NCI-H748 treated with DMSO at 0.1 percent for 48 hours (cell line): ENCODE measurements at places on chromosomes 5 and 9.
A peak's percentile ranks its signal among the peaks of the same experiment; 100 is the strongest.

- peak; percentile 59 for DNase-seq
These were observed 62.9 kb downstream of the GADD45G start for GRCh38 chr9:89667726-89668125.

DNA sequence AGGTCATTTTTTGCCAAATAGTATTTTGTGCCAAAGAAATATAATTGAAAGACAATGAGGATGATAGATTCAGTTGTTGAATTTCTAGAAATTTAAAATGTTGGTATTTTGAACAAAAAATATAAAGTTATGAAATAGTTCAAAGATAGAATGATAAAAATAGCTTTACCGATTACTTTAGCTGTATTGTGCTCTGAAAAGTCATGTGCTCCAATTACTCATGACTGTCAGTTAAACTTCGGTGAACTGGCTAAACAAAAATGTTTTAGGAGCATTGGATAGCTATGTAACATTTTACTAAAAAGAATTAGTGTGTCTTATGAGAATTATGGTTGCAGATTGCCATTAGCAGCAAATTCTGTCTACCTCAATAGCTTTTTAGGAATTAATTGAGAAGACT is 177.3 kb upstream of the VCAN start:
- DNase-seq: no peak

- DNase-seq: no peak
These were observed 17.4 kb downstream of the CEP78 start for GRCh38 chr9:78253285-78253684.

DNA sequence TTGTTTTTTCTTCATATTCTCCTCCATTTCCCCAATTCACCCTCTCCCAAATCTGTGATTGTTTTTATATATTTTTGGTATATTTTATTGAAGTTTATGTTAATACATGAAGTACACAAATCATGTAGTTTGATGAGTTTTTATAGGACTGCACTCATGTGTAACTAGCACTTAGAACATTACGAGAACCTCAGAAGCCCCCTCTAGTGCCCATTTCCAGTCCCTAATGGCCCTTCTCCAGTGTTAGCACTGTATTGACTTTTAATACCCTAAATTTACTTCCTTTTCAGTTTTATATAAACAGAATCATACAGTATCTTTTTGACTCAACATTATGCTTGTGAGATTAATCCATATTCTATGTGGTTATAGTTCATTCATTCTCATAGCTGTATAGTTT is 18.5 kb upstream of the FKTN start:
- DNase-seq: no peak

GRCh38 chr5:34499001-34499734 is 157.0 kb upstream of the RAI14 start:
- DNase-seq: no peak

DNA sequence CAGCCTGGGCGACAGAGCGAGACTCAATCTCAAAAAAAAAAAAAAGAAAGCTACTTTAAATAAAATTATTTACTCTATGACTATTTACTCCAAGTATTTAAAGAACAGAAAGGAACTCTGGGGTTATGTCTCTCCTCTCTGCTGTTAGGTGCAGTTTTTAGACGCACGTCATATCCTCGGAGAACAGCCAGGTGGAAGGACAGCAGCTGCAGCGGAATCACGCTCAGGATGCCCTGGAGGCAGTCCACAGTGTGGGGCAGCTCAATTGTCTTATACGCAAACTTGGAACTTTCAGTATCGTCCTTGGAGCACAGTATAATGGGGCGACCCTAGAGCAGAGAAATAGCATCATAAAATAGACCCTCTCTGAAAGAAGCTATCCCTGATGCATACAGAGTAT is 10.4 kb upstream of the MAPK9 start:
- no peak for DNase-seq

DNA sequence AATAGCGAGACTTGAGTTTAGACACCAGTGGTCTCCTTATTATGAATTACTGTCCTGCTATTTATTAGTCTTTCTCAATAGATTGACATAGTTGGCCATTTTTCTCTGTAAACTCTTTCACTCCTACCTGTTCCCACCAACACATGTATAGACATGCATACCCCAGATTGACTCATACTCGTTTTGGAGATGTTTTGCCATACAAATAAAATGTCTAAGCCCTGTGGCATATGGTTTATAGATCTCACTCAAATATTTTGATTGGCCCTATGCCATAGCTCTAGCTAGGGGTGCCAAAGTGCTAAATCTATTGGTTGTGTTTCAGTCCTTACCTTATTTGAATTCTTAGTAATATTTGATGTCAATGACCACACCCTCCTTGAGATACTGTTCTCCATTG is 42.3 kb downstream of the CAMK4 start:
- DNase-seq: no peak

DNA sequence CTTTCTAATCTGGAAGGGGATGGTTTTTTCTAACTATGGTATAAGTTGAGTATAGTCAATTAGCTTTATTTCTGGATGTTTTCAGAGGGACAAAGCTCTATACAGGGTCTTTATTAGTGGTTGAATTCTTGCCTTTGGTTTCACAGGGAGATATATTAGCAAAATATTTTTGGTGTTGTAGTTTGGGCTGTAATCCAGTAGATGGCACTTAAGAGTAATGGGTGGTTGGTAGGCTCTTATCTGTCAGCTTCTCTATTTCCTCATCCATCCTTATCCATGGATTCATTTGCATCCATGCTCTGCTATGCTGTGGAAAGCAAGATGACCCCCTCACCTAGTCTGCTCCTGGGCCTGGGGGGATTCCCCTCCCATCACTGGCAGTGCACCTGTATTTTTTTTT is 363.6 kb upstream of the CYLC2 start:
- DNase-seq: peak; percentile 25

GRCh38 chr9:70492319-70492777 is 77.9 kb upstream of the KLF9 start:
- DNase-seq: no peak

DNA sequence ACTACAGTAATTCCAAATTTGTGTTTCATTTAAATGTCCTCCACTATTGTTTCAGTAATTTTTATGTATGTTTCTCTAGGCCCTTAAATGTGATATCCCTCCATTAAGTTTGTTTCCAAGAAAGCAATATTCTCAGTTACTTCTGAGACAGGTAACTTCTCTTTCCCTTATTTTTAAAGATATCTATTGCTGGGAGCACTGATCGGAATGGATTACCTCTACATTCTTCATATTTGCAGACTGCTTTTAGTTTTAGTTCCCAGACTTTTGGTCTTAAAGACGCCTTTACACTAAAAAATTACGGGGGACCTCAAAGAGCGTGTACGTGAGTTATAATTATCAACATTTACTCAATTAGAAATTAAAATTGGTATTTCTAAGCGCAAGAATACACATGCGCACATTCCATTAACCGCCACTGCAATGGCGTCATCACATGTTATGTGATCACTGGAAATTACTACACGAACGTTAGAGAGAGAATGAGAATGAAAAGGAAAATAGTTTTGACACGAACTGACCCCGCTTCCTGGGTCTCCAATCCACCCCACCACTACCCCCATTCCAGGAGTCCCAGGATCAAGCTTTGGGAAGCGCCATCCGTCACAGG is 519 bp upstream of the RAD50 start:
- DNase-seq: peak; percentile 34

GRCh38 chr5:91072881-91073280 is 310.2 kb downstream of the ARRDC3 start:
- no peak for DNase-seq

GRCh38 chr5:84816160-84816559 is 431.5 kb upstream of the EDIL3 start:
- no peak for DNase-seq

GRCh38 chr5:116492776-116493175 is 81.8 kb downstream of the SEMA6A start:
- DNase-seq: no peak

DNA sequence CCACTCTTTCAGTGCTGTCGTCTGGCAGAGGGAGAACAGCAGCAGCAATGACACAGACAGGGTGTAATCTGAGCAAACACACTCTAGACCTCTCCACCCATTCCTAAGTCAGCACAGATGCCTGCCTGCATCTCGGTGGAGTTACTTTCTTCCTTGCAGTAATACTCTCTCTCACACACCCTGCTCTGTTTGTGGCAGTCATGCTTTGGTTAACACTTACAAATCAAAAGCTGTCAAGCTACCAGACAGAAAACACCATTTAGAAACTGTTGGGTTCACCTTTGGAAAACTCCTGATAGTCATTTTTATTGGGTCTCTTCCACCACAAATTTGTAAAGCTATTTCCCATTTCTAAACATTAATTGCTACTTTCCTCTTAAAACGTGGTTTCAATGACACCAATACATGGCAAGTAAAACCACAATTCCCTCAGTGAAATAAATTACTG is 27.3 kb downstream of the LHFPL2 start:
- no peak for DNase-seq

DNA sequence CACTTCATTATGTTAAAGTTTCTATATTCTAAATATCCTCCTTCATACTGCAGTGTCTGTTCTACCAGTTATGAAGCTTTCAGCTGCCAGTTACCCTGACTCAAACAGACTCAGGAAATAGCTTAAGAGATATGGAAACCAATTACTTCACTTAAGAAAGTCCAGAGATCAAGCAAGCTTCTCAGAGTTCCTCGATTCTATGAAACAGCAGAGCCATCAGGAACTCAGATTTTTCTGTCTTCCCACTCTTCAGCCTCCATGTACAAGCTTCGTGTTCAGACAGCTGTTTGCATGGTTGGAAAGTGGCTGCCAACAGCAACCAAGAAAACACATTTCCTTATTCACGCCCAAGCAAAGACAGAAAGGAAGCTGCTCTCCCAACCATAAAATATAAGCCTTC is 216.1 kb downstream of the ACTL7B start:
- no peak for DNase-seq

DNA sequence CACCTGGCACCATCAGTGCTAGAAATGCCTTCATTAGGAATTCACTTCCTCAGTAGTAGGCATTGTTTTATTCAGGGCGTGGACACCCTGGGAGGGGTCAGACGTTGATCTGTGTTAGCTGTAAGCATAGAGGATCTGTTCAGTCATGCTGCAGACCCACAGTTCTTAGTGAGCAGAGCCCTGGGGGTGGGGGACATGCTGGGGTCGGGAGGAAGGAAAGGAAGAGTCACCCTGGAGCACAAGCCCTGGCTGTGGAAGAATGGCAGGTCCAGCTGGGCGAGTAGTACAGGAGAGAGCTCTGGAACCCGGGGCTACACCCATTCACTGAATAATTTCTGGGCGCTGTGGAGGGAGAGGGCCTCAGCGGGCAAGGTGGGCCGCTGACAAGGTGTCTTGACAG is 172.5 kb downstream of the FSTL4 start:
- DNase-seq: no peak

DNA sequence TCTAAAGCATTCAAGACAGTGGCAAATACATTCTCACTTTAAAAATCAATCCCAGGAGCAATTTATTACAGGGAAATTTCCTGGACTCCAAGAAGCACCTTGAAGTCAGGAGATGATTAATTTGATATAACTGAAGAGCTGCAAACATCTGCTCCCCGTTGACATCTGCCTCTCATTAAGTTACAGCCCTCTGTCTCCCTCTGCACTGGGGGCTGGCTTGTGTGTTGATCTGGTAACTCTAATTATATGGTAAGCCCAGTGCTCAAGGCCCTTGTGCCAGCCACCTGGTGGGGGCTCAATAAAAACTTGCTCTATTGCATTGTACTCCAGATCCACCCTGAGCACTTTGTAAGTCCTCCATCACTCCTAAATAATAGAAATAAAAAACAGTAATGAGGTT is 131.1 kb upstream of the ZNF462 start:
- peak; percentile 96 for DNase-seq

- DNase-seq: peak; percentile 35
These were observed at the start of gene AFAP1L1 for GRCh38 chr5:149271716-149272563. Gene AFAP1L1 (plus strand): TSS chr5:149271859. CDS start chr5:149271969, 110 bp downstream.
